ENCODE measurements at places on chromosomes 2 and 18.

DNA sequence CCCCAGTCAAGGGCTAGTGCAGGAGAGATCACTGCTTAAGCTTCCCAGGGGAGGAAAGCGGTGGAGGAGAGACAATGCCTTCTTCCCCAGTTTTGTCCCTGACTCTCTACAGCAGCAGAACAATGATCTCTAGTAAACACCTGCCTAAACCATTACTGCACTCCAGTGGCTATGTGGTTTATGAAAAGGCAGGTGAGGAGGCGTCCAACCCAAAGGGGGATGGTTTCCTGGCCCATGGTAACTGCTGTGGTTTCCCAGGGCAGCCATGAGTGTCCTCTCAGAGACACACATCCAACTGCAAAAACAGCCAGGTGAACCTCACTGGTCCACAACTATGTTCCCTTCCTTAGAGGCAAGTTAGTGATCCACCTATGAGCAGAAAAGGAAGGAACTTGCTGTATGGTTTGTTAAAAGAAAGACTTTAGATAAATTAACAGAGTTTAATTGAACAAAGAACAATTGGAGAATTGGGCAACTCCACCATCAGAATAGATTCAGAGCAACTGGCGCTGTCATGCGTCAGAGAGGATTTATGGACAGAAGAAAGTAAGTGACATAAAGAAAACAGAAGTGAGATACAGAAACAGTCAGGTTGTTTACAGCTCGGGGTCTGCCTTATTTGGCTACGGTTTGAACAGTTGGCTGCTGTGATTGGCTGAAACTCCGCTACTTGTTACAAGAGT lies 4.8 kb upstream of the TTC39C start:
- no peak for DNase-seq

GRCh38 chr2:219630770-219631405 lies 3.5 kb downstream of the SLC4A3 start:
- no peak for DNase-seq

- no peak for DNase-seq
These were observed 1615.1 kb downstream of the DPP10 start for GRCh38 chr2:116057538-116057937.

- peak; percentile 66 for DNase-seq
These were observed 13.2 kb downstream of the TXNDC2 start for GRCh38 chr18:9898792-9899549.

DNA sequence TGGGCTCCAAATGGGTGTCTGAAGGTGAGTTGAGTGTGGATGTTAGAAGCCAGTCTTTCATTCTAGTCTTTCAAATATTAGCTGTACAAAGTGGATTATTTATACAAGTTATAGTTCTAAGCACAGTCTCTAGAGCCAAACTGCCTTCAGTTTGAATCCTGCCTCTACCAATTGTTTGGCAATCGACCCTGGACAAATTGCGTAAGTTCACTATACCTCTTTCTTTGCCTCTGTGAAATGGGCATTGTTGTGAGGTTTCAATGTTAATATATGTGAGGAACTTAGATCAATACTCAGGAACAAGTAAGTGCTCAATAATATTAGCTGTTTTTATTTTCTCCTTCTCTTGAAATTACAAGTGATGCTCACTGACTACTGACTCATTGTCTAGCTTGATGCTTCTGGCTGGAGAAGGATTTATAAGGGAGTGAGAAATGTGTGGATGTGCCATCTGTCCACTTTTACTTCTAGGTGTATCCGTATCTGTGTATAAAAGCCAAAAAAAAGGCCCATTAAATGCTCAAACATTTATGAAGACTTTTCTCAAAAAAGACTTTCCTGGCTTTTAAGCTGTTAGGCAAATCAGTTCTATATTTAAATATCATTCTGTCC lies 48.1 kb upstream of the RAPH1 start:
- no peak for DNase-seq

DNA sequence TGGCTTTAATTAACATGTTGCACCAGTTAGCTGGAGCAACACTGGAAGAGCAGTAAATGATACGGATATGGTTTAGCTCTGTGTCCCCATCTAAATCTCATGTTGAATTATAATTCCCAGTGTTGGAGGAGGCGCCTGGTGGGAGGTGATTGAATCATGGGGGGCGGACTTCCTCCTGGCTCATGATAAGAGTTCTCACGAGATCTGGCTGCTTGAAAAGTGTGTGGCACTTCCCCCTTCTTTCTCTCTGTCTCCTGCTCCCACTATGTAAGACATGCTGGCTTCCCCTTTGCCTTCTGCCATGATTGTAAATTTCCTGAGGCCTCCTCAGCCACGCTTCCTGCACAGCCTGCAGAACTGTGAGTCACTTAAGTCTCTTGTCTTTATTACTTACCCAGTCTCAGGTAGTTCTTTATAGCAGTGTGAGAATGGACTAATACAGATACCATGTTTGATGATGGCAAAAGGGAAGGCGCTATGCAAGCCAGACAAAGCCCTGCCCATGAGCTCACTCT lies 963.6 kb downstream of the SOCS6 start:
- no peak for DNase-seq

DNA sequence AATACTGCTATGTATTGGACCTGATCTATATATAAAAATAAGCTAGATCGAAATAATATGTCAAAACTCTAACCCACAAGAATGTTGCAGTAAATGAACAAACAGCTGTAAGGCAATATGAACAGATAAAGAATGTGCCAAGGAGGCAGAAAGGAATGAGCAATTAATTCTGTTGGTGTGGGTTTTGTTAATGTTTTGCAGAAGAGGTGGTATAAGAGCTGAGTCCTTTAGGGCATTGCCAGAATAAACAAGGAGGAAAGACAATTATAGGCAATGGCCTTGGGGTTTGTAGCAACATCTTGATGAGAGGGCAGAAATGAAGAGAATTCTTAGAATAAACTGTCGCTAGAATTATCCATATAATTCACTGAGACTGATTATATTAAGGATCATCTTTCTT lies 240.9 kb upstream of the GULP1 start:
- no peak for DNase-seq

GRCh38 chr2:151289972-151290866 lies 751 bp upstream of the NMI start:
- DNase-seq = no peak

- peak; percentile 16 for DNase-seq
These were observed 309.8 kb downstream of the C1D start for GRCh38 chr2:67752969-67753368.

- no peak for DNase-seq
These were observed 53.4 kb upstream of the SALL3 start for GRCh38 chr18:78926243-78926615.

- no peak for DNase-seq
These were observed 4.6 kb upstream of the D2HGDH start for GRCh38 chr2:241729868-241730267.

- no peak for DNase-seq
These were observed 58.5 kb upstream of the RAB27B start for GRCh38 chr18:54769526-54770464.

DNA sequence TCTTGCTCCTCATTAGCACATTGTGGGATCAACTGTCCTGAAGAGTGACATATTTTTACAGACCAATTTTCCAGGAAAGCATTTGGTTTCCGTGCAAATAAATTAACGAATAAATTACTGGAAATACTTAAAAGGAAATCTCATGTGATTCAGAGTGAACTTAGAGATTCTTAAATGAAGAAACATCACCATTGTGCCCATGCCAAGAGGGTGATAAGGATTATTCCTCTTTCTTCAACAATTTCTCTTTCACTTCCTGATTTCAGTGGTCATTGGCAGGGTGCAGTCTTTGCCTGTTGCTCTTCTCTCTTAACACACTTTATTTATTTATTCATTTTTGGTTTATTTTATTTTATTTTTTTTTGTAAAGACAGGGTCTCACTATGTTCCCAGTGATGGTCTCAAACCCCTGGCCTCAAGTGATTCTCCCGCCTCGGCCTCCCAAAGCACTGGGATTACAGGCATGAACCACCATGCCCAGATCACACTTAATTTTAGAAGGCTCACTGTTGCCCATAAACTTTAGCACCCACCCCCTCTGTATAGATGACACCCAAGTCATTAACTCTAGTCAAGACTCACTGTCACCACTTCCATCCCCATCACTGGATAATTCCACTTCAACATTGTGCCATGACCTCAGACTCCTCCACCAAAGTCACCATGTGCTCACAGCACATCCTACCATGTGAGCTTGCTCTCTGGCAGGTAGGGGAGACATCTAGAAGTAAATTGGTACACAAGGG lies 92.6 kb upstream of the CERS6 start:
- DNase-seq = no peak

Measured in mucosa of gallbladder (tissue), 1 donor.